ENCODE measurements at places on chromosomes 1 and 21.

GRCh38 chr1:218536296-218536986, 191.3 kb downstream of the TGFB2 start:
- DNase-seq = no peak

DNA sequence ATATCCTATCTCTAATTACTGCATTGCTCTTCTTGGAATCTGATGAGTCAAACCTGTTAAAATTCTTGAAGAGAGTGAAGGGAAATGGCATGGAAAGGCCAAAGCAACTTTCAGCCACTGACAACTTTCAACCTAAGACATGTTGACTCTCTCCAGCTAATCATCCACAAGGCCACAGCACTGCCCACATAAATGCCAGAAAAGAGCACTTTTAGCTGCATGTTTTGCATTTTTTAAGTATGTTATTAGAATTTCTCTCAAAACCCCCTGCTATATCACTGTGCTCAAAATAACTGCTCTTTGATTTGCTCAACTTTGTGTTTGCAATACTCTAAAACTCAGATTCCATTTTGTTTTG, 352.5 kb downstream of the ADGRL2 start:
- DNase-seq = peak; percentile 22

DNA sequence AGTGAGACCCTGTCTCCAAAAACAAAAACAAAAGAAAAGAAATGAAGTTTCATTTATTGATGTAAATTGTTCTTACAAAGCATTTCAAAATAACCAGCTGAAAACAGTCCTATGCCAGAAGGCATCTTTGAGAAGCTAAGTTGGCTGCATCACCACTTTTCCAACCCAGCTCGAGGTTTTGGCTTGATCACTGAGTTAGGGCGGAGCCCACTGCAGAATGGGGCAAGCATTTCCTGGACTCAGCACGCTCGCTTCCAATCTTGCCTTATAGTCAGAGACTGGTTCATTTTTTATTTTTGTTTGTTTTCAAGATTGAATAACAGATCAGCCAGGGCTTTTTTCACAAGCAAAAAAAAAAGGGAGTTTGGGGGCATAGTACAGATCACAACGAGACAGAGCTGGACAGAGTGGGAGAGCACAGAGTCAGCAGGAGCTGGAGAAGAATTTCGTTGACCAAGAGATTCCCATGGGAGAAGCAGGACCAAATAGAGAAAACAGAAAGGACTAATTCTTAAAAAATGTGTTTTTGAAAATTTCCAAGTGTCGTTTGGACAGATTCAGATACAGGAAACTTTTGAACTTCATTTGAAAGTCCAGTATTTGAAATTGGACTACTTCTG, 23.5 kb upstream of the COL6A1 start:
- DNase-seq = no peak

GRCh38 chr1:91579658-91580228, 79.1 kb downstream of the CDC7 start:
- DNase-seq = no peak

DNA sequence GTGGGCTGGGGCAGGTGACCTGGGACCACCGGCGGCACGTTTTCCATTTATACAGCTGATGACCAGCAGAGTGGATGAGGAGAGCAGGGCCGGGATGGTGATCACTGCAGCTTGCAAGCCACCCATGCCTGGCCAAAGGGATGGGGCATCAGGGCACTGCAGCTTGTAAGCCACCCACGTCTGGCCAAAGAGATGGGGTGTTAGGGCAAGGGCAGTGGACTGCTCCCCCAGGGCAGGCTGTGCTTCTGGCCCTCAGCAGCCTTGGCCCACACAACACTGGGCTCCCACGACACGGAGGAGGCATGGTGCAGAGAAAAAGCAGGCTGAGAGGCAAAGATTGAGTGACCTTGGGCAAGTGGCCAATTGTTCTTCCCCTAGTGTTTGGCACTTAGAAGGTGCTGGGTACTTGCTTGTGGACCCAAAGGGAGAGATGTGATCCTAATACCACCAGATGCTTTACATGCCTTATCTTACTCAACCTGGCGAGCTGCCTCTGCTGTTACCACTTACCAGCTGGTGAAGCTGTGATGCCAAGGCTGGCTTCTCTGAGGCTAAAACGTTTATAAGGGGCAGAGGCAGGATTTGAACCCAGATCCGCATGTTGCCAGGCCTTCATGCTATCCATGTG, 48.3 kb downstream of the TRIM62 start:
- DNase-seq = no peak

- peak; percentile 24 for DNase-seq
Observed at GRCh38 chr1:218209351-218209861, 75.7 kb upstream of the RRP15 start.

- DNase-seq = no peak
Observed at GRCh38 chr1:35615440-35615839, 25.9 kb downstream of the PSMB2 start.

- no peak for DNase-seq
Observed at GRCh38 chr1:40740997-40741736, 42.4 kb upstream of the KCNQ4 start.

DNA sequence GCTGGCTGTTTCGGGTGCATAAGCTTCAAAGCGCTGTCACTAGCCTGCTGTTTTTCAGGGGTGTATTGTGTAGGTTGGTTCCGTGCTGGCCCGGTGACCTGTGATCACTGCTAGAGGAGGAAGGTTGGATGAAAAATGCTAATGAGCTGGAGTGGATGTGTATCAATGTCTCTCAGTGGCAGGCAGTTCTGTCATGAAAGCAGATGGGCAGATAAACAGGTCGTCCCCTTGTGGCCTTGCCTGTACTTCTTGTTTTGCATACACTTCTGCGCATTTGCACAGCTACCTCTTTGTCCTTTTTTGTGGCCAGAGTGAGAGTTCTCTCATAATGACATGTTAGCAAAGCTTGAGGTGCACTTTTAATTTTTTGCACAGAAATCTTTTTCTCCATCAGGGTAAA, 2.9 kb downstream of the SELENON start:
- no peak for DNase-seq

- DNase-seq = peak; percentile 19
Observed at GRCh38 chr1:179883745-179884138, 1.7 kb downstream of the TOR1AIP1 start.

Measured in NCI-H226 (cell line).